Endothelial cell (in vitro differentiated cells): ENCODE measurements at places on chromosomes 2 and 18. TPM values are rescaled to one million over a fixed set of nuclear protein-coding genes. Genes with fewer than 3 reads are reported as not detected.

The MYO3B gene
- 1.3 TPM for total RNA-seq

The SERPINB12 gene
- not detected for total RNA-seq

DNA sequence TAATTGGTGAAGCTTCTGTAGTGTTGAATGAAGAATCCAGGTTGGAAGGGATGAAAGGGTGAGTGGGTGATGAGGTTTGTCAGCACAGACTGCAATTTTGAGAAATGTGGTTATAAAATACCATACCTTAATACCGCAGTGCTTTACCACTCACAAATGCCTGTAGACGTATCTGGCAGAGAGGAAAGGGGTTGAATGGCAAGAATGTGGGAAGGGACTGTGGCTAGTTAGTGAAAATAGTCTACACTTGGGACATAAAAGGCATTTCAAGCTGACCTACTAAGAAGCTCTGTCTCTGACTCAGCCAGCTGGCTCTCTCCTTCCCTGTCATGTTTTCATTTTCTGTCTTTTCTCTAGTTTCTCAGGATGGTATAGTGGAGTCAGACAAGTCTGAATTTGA is 25.1 kb downstream of the CDK15 start:
- H3K4me3 ChIP-seq: no peak overlapping the region
- H3K36me3 ChIP-seq: no peaks in the 10 kb centered on the region
- peaks cover 5% of the 10 kb centered on the region for H3K27me3 ChIP-seq
- peaks cover 24% of the 10 kb centered on the region for H3K4me1 ChIP-seq
- no peak for DNase-seq

The FLACC1 gene
- total RNA-seq: 1.1 TPM

- H3K4me1 ChIP-seq: peaks cover 2% of the 10 kb centered on the region
- H3K27ac ChIP-seq: no peak overlapping the region
- peaks cover 10% of the 10 kb centered on the region for H3K27me3 ChIP-seq
Measured at GRCh38 chr2:128774320-128775216, 455.9 kb upstream of the HS6ST1 start.
